Skeletal muscle tissue (tissue), 5 donors: ENCODE measurements at places on chromosomes 12 and 14. TPM values are rescaled to one million over a fixed set of nuclear protein-coding genes. Genes with fewer than 3 reads are reported as not detected.

Gene SLCO1C1
- total RNA-seq, result not detected

Gene ACSM4
- not detected for total RNA-seq

Gene SLC17A8
- total RNA-seq, result under 0.01 TPM

Gene P2RX2
- total RNA-seq, result not detected

Gene TEX52
- total RNA-seq, result not detected

Gene GLT1D1
- 0.52 TPM for total RNA-seq

Gene RFX4
- not detected for total RNA-seq

Gene LGR5
- total RNA-seq, result 4.7 TPM

Gene TMEM52B
- under 0.01 TPM for total RNA-seq

Gene WNT5B
- total RNA-seq, result 30.3 TPM

Gene IFNG-AS1
- 1.0 TPM for total RNA-seq

Gene ETFBKMT
- total RNA-seq, result 2.1 TPM

Gene ENDOU
- total RNA-seq, result 1.0 TPM

Gene ANKS1B
- 10.4 TPM for total RNA-seq

Gene FAM181A
- not detected for total RNA-seq

Gene CLEC1A
- 1.0 TPM for total RNA-seq

Gene C12orf50
- total RNA-seq, result not detected

Gene CLEC6A
- total RNA-seq, result under 0.01 TPM

Gene FITM1
- 172 TPM for total RNA-seq

Gene STXBP6
- 17.7 TPM for total RNA-seq

Gene DPY19L2
- total RNA-seq, result 12.5 TPM
